ENCODE measurements at places on chromosomes 1 and 21. TPM values are rescaled to one million over a fixed set of nuclear protein-coding genes. Genes with fewer than 3 reads are reported as not detected.
A peak's percentile ranks its signal among the peaks of the same experiment; 100 is the strongest.

RUNX3 gene
- total RNA-seq = 72.3 TPM

DNM3 gene
- 0.96 TPM for total RNA-seq

GPR52 gene
- not detected for total RNA-seq

IFI16 gene
- total RNA-seq = 288 TPM

PTP4A2 gene
- total RNA-seq = 240 TPM

CD55 gene
- total RNA-seq = 66.0 TPM

FAM163A gene
- not detected for total RNA-seq

TBX19 gene
- total RNA-seq = 1.4 TPM

PRELP gene
- not detected for total RNA-seq

SLC25A34 gene
- total RNA-seq = 0.74 TPM

COL9A2 gene
- 6.2 TPM for total RNA-seq

PAPPA2 gene
- 0.19 TPM for total RNA-seq

GRCh38 chr1:116572771-116573430 is 2.1 kb upstream of the CD58 start:
- no peak for DNase-seq

DNA sequence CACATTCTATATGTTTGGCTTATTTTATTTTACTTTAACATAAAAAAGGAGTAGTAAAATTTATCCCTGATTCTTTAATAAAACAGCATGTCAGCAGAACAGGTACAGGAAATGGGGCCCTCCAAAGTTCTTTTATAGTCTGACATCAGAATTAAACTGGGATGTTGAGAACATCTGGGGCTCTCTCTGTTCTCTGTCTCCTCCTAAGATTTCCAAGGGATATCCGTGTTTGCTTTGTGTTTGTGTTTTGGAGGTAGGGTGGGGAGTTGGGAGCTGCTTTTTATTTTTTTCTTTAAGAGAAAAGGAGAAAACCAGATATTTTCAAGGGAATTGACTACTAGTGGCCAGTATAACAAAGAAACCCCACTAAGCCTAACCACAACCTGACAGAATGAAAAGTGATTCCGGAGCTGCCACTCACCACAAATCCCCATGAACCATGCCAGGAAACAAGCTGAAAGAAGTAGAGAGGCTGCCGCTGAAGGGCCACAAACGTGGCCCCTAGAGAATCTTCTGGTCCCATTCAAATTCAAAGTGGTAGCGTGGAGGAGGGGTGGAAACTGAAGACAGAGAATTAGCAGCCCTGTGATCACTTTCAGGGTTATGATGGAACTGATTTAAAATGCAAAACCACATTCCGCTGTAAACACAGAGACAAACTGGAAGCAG is 369.6 kb upstream of the ADGRL2 start:
- no peak for DNase-seq

GRCh38 chr1:218080863-218081262 is 204.2 kb upstream of the RRP15 start:
- DNase-seq = no peak

GRCh38 chr1:156717351-156717750 is 10.9 kb upstream of the METTL25B start:
- no peak for DNase-seq

GRCh38 chr1:159014003-159014571 is 4.4 kb downstream of the IFI16 start:
- DNase-seq = no peak

- no peak for DNase-seq
These were observed 18.3 kb downstream of the NPL start for GRCh38 chr1:182807907-182808306.

GRCh38 chr21:35071347-35071746 is 22.2 kb upstream of the RUNX1 start:
- DNase-seq = no peak

DNA sequence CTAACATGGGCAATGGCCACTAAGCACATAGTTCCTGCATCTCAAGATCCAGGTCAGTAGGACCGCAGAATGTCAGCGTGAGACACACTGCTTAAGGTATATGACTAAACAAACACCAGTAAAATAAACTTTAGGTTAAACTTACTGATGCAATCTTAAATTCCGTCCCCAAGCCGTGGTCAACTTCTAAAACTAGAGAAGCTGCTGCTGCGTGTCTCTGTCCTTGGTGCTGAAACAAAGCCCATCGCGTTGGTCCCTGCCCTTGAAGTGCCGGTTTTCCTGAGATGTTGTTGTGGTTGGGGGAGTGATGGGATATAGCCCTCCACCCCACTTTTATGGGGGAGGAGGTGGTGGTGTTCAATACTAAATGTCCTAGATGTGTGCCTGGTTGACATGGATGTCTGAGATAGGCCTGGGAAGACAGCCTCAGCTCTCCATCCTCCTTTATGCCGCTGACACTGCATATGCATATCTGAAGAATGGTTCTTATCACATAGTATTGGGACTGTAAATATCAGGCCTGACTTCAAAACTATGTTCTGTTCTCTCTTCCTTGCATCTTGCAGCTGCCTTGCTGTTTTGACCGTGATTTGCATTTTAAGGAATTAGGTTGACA is 72.0 kb upstream of the KCNA3 start:
- peak; percentile 77 for DNase-seq

DNA sequence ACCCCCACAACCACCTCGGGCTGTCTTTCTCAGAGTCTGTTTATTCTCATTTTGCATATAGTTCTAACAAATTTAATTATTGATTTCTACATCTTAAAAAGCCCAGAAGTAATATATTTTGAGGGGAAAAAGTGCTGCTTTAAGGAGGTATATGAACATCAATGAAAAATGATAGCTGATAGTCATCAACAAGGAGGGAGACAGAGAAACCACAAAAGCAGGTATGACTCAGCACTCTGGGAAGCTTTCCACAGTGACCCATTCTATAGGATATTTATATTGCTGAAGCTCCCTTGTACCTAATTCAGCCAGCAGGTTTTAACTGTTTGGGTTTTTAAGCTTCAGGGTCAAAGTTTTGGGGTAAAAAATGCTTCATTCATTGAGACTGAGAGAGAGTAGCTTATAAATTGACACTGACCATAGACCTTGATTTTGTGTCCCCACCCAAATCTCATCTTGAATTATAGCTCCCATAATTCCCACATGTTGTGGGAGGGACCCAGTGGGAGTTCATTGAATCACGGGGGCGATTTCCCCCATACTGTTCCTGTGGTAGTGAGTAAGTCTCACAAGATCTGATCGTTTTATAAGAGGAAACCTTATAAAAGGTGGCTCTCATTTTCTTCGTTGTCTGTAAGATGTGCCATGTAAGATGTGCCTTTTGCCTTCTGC is 27.4 kb downstream of the VANGL1 start:
- peak; percentile 18 for DNase-seq

DNA sequence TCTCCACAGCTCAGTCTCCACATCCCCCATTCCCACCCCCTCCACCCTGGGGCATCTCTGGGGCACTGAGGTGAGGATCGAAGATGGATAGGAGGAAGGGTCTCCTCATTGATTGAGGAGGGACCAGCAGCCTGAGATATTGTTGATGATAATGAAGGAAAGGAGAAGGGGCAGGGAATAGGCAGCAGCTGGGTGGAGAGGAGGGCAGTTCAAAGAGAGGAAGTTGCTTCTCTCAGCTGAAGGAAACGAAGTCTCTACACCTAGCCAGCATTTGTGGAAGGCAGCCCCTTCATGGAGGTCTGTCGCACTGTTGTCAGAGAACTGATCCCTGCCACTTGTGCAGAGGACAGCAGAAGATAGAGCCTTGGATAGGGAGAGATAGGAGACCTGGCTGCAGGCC is 5.7 kb downstream of the KNCN start:
- DNase-seq = no peak

- peak; percentile 21 for DNase-seq
These were observed 97.4 kb upstream of the DUSP10 start for GRCh38 chr1:221839321-221839720.

DNA sequence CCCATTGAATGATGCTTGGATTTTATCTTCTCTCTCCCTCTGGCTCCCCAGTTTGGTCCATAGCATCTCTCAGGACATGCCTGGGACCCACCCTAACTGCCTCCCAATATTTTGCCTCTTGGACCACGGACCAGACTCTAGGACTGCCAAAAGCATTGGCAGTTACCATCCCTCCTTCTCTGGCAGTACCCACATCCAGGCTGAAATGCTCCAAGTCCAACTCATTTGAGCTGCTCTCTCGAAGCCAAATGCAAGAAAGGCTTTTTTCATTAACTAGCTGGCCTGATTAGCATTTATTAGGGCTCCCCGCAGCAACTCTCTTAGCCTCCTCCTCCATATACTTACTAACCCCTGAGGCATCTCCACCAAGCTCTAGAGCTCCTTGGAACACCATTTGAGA is 140.0 kb upstream of the GRIK3 start:
- DNase-seq = no peak

- DNase-seq = no peak
These were observed 69.8 kb downstream of the ITGB3BP start for GRCh38 chr1:63453232-63453631.

- DNase-seq = no peak
These were observed 647 bp downstream of the SDHB start for GRCh38 chr1:17053086-17053684.

DNA sequence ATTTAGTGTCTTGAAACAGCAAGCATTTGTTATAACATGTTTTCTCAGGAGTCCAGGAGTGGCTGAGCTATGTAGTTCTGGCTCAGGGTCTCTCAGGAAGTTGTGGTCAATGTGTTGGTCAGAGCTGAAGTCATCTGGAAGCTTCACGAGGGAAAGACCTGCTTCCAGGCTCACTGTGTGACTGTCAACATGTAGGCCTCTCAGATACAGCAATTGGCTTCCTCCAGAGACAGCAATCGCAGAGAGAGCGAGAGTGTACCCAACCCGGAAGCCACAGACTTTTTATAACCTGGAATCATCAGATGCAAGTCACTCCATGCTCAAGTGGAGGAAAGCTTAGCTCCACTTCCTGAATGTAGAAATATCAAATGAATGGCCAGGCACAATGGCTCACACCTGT is 40.9 kb downstream of the TNFRSF9 start:
- DNase-seq = no peak

DNA sequence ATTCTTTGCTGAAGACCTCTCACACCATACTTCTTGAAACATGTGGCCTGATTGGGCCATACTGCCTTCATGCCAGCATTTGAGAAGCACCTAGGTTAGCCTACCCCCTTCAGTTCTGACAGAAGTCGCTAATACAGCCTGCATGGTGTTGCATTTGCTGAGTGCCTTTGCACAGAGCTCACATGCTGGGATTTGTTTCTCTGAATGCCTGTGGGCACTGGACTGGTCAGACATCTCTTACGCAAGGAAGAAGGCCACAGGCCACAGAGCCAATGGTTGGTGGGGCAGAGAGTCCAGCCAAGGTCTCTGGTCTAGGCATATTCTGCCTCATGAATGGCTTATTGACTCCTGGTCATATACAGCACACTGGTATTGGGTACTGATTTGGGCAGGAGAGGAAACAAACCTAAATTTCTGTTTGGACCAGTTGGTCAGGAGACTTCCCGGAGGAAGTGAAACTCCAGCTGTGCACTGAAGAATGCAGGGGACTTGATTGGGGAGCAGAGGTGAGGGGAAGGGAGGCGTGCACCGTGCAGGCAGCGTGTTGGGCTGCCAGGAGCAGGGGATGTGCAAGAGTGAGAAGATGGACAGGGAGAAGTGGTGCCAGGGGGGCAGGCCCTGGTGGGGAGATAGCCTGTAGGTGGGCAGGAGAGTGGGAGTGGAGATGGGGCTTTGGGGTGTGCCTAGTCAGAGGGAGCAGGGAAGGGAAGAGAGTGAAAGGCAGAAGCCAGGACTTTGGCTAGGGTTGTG is 18.1 kb downstream of the URB2 start:
- no peak for DNase-seq

DNA sequence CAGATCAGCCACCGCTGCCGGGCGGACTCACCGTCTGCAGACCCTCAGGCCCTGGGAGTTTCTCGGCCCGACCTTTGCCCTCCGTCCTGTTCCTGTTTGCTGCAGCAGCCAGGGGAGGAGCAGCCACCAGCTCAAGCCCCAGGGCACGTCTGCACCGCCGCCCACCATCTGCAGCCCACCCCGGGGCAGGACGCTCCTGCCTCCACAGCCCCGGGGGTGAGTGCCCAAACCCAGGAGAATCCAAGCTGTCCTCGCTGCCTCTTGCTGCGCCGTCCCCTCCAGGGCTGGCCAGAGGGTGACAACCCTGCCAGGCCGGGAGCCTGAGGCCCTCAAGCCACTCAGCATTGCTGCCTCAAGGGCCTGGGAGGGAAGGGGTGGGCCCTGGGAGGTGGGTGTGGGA is 1.2 kb upstream of the SLC25A34 start:
- no peak for DNase-seq

DNA sequence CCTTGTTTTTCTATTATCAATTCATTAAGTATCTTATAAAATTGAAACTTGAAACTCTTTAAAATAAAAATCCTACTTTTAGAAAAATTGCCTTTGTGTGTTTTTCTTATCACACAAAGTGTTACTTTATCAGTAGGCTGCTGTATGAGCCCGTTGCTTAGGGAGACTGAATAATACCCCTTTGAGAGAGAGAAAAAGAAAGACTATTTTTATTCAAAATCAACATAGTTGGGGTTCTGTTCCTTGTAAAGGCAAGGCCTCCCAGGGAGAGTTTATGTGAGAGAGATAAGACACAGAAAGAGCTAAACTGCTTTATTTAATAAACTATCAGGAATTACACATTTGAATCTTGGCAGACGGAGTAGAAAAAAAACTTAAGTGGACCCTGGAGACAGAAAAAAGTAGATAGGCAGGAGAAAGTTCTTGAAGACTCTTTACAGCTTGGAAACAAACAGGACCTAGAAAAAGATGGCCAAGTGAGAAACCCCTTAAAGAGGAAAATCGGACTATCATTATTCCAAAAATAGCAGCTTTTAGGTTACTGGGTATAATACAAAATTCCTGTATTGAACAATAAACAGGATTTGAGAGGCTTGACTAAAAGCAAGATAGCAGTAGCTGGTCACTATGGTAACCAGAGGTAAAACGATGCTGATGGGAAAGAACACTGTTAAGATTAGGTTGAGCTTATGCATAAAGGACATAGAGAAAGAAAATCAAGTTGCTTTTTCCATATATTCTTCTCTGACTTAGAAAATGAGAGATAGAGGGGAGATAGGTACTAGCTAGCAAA is 170.9 kb downstream of the LRRC7 start:
- DNase-seq = no peak

DNA sequence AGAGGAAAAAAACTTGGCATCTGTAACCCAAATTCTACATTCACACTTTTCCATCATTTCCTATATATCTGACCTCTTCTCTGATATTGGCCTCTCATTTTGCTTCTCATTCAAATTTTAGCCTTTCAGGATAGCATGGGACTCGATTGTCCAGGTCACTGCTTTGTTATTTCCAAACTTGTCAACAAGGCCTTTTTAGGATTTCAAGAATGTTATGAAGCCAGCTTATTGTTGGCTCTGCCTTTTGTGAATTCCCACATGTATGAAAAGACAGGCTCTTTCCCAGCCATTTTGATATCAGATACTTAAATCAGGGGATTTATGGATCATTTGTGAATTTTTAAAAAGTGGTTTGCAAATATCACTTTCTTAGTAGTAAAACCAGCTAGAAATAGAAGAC is 663.5 kb downstream of the NCAM2 start:
- no peak for DNase-seq

GRCh38 chr1:110249256-110249655 is 39.1 kb downstream of the KCNC4 start:
- no peak for DNase-seq

DNA sequence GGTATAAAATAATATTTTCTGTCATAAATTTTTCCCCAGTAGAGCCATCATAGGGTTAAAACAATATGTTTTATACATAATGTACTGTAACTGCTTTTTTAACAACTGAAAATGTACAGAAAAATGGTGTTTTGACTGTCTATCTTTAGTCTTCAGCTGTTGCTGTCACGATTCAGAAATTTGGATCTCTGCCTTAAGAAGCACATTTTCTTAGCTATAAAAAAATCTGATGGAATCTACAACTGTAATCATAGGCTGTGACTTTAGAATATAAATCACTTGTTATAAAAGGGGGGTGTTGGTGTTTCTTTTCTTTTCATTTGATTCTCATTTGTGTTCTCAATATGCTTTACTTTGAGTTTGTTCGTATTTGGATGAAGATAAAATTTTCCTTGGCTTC is 187.5 kb downstream of the PDE4B start:
- no peak for DNase-seq

All from activated naive CD4-positive, alpha-beta T cell treated with anti-CD3 and anti-CD28 coated beads for 36 hours (primary cell).